Tibial artery (tissue), 4 donors: ENCODE measurements at places on chromosomes 3 and 15.

DNA sequence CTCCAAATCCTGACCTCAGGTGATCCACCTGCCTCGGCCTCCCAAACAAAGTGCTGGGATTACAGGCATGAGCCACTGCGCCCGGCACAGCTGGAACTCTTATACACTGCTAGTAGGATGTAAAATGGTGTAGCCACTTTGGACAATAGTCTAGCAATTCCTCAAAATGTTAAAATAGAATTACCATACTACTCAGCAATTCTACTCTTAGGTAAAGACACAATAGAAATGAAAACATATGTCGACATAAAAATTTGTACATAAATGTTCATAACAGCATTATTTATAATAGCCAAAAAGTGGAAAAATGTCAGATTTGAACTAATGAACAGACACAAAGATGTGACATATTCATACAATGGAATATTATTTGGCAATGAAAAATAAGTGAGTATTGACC, 33.4 kb downstream of the RAD18 start:
- DNase-seq, result no peak

DNA sequence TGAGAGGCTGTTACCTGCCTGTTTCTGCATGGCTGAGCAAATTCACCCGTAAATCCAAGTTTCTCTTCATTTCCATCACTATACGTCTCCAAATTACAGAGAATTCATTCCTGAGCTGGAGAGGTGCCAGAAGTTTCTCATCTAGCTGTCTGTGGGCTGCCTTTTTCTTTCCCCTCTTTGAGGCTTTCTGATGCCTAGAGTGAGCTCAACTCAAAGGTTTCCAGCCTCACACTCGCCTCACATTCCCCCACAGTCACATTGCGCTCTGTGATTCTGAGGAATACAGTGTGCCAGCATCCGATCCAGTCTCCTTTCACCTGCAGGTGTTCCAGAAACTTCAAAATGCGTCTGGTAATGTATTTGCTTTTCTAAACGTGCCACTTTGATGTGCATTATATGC, 267.2 kb downstream of the MFSD1 start:
- no peak for DNase-seq

GRCh38 chr15:69393831-69394491, 20.2 kb upstream of the KIF23 start:
- no peak for DNase-seq

- DNase-seq, result no peak
Measured at GRCh38 chr3:28125342-28125741, 116.1 kb upstream of the CMC1 start.

GRCh38 chr3:51642462-51642861, 28.6 kb upstream of the TEX264 start:
- no peak for DNase-seq

GRCh38 chr3:197957790-197958133, 2.3 kb upstream of the LMLN start:
- no peak for DNase-seq

- DNase-seq, result no peak
Measured at GRCh38 chr3:138827222-138827621, 7.5 kb downstream of the PIK3CB start.

DNA sequence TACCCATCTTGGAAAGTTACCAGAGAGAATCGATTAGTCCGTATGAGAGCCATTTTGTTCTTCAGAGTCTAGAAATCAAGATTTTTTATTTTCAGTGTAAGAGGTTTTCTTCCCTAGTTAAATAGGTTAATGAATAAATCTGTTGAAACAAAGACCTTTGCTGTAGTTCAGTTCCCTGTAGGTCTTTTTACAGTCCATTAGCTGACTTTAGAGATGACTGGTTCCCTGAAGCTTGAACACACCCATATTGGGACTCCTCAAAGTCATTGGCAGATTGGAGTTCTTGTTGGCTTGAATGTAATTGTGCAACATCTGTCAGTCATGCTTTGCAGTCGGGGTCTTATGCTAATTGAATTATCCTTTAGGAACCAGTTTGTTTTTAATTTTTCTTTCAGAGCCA, 45.3 kb downstream of the SEMA6D start:
- DNase-seq, result no peak

GRCh38 chr15:38260077-38260476, 7.4 kb downstream of the SPRED1 start:
- no peak for DNase-seq

DNA sequence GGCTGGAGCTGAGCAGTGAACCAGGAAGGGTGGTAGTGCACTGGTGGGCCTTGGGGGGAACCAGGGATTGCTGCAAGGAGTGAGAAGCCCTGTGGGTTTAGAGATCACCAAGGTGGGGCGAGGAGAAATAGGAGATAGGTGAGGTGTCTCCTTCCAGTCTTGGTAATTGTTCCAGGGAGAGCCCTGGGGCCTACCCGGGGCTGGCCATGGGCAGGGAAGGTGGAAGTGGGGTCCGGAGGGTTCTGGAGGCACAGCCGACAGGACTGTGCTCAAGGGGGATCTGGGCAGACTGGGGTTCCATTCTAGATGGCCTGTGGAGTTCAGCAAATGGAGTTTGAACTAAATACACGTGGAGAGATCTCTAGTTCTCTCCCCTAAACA, 4.5 kb downstream of the CHST13 start:
- no peak for DNase-seq

DNA sequence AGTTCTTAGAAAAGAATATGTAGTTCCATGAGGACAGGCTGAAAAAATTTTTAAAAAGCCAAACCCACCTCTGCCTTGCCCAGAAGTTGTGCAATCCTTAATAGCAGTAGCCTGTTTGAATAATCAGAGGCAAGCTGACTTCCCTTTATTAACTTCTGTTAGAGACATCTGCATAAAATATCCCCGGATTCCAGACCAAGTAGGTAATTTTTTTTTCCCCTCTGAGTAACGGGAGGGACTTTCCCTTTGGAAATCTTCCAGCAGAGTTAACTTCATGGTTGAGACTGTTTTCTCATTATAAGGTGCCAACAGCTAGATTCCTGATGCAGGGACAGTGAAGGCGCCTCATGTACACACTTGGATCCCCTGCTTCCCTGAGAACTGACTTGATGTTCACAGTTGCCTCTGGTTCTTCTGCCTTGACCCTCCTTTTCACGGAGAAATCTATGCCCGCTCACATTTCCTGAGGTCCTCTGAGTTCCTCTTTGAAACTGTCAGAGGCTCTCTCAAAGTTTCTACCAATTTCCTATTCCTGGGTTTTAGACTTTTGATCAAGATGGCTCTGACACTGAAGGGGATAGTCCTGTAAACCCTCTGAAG, 227.6 kb upstream of the BHLHE40 start:
- no peak for DNase-seq

DNA sequence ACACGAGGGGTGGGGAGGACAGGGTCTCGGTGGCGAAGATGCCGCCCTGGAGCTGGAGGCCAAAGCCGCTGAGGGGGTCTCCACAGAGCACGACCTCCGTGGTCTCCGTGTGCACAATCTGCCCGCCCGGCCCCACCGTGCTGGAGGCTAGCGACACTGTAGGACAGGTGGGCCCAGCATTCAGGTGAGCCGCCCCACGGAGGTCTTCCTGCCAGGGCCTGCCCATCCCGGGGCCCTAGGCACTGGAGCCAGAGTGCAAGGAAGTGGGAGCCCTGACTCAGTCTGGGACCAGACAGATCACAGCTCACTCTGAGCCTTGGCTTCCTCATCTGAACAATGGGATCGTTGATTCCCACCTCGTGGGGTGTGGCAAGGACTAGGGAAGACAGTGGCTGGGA, 25.8 kb downstream of the GRIP2 start:
- peak; percentile 44 for DNase-seq

DNA sequence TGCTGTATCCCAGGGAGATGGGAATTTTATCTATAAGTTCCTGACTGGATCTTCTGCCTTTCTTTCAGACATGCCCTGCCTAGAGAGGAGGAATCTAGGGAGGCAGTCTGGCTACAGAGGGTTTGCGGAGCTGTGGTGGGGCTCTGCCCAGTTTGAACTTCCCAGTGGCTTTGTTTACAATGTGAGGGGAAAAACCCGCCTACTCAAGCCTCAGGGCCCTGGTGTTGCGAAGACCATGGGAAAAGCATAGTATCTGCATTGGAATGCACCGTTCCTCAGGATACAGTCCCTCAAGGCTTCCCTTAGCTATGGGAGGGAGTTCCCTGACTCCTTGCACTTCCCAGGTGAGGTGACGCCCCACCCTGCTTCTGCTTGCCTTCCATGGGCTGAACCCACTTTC, 168.7 kb downstream of the TMEM108 start:
- DNase-seq, result no peak

DNA sequence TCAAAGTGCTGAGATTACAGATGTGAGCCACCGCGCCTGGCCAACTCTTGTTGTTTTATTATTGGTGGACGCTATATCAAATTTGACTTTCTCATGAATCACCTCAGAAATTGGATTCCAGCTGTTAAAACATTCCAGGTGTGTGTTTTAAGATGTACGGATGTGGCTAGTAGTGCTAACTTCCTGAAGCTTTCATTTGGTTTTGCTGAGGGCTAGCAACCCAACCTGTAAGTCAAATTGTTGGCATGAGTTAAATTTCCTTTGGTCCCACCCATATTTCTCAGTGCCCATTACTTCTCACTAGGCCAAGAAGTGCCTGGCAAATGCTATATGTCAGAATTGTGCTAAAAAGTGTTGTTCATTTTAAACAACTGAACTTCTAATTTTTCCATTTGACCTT, 13.1 kb upstream of the KAT2B start:
- DNase-seq, result no peak

DNA sequence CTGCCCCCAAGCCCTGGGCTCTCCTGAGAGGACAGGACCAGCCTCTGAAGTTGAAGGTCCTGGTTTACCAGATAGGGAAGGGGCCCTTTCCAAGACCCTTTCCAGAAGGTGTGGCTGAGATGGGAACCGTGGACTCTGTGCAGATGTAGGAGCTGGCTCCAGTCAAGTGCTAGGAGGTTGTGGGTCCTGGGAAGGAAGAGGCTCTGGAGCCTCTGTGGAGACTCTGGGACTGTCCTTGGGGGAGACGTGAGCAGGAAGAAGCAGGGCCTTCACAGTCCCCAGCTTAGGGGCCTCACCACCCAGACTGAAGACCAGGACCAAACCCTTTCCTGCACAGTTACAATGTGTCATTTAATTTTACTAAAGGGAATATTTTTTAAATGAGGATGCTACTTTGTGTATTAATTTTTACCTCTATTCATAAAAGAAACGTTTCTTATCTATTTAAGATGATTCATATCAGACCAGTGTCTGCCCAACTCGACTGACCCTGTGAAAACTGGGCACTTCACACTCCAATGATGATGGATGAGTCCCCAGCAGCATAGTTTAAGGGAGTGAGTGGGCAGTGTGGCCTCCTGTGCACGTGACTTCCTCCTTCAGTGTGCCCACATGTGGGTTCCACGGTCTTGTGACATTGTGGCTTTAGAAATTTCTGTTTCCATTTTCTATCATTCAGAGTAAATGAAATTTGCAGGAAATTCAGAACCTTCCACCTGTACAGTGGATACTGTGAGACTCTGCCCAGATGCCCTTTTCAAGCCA, 10.9 kb downstream of the CCR5AS start:
- DNase-seq, result no peak

DNA sequence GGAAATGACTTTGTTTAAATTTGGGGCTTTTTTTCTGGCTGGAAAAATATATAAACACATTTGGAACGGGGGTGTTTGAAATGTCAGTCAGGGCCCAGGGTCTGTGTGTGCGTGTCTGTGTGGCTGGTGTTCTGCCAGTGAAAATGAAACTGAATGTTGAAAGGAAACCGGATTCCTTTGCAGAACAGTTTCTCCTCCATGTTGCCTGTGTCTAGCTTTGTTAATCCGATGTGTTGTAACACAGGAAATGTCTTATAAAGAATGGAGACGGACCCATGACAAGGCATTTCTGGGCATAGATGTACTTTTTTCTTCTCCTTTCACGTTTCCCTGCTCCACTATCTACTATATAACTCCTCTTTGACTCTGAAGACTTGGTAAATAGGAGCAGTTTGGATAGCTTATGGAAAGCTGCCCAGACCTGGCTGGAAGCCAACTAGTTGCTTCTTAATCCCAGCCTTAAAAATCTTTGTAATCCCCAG, 2.8 kb downstream of the SQOR start:
- DNase-seq, result peak; percentile 59

GRCh38 chr15:59814409-59814808, 125.3 kb upstream of the BNIP2 start:
- DNase-seq, result no peak

- DNase-seq, result no peak
Measured at GRCh38 chr3:196987022-196987421, 18.4 kb upstream of the PIGZ start.

GRCh38 chr3:87771337-87772192, 287.2 kb downstream of the CGGBP1 start:
- no peak for DNase-seq

GRCh38 chr3:169575381-169575780, 88.1 kb downstream of the MECOM start:
- no peak for DNase-seq

DNA sequence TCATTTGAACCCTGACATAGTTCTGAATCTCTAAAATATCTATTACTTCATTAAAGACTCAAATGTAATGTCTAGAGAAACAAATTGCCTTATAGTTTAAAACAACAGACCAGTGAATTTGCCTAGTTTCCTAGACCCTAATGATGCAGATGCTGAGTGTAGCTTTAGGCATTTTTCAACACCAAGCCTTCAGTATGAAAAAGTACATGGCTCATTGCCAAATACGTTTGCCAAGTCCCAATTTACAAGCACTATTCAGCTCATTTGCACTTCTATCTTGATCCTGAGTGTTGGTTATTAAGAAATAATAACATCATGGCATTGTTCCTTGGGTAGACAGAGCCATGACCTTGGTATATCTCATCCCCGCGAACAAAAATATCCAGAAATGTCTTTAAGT, 46.8 kb downstream of the EOMES start:
- DNase-seq, result no peak

DNA sequence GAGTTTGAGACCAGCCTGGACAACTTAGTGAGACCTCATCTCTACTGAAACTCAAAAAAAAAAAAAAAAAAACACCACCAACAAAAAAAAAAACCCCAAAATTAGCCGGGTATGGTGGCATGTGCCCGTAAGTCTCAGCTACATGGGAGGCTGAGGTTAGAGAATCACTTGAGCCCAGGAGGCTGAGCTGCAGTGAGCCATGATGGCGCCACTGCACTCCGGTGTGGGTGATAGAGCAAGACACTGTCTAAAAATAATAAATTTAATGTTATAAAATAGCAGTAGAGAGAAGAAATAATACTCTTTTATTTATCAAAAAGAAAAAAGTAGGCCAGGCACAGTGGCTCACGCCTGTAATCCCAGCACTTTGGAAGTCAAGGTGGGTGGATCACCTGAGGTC, 17.4 kb downstream of the RCCD1 start:
- no peak for DNase-seq
